ENCODE measurements at places on chromosomes 12 and 14.

DNA sequence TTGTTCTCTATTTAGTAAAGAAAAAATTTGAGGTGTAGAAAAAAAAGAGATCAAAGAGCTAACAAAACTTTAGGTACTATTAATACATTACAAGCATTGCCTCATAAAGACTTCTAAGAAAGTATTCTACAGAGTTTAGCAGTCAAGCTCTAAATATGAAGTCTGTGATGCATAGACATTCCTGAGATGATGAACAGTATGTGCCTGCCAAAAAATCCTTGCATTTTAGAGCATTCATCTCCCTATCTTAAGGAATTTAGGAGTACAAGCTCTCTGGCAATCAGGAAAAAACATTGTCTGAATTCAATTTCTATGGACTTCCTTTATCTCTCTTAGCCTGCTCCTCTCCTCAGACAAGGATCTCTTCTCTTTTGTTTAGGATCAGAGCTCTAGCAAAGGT, 202.6 kb upstream of the LRFN5 start:
- no peak for DNase-seq

GRCh38 chr14:98953551-98954348, 318.2 kb downstream of the BCL11B start:
- no peak for DNase-seq

- no peak for DNase-seq
Observed at GRCh38 chr12:65156366-65156841, 13.0 kb upstream of the LEMD3 start.

DNA sequence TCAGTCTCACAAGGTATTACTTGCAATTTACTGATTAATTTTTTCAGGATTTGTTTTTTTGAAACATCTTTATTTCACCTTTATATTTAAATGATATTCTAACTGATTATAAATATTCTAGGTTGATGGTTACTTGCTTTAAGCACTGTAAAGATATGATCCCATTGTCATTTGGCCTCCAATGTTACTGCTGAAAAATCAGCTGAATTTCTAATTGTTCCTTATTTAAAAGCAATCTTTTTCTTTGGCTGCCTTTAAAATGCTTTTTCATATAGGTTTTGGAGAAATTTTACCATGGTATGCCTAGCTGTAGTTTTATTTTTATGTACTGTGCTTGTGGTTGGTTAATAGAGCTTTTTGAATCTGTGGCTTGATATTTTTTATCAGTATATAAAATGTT, 275.6 kb upstream of the PPFIA2 start:
- DNase-seq = no peak

GRCh38 chr12:69468237-69469026, 1.8 kb upstream of the FRS2 start:
- DNase-seq = no peak

- DNase-seq = no peak
Observed at GRCh38 chr12:127964717-127965116, 302.3 kb upstream of the TMEM132C start.

GRCh38 chr12:79934281-79935020, 446 bp downstream of the PPP1R12A start:
- DNase-seq = peak; percentile 16

DNA sequence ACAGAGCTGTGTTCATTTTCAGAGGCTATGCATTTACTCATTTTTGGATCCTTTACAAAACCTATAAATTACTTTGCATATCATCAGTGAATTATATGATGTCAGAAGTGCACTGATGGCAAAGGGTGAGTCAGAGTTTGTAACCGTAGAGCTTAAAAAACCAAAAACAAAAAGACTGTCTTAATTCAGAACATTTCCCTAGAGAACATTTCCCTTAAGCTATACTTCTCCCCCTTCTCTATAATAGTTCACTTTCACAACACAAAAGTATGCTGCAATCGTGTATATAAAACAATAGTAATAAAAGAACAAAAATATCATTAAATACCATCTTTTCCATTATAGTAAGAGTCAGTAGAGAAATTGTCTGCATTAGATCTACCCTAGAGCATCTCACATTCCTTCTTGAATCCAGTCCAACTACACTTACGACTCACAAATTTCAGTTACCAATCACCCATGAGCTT, 934.9 kb downstream of the LRFN5 start:
- DNase-seq = no peak

- DNase-seq = no peak
Observed at GRCh38 chr12:112275207-112275606, 107.0 kb downstream of the HECTD4 start.

- no peak for DNase-seq
Observed at GRCh38 chr12:122454250-122454721, 31.8 kb upstream of the CLIP1 start.

DNA sequence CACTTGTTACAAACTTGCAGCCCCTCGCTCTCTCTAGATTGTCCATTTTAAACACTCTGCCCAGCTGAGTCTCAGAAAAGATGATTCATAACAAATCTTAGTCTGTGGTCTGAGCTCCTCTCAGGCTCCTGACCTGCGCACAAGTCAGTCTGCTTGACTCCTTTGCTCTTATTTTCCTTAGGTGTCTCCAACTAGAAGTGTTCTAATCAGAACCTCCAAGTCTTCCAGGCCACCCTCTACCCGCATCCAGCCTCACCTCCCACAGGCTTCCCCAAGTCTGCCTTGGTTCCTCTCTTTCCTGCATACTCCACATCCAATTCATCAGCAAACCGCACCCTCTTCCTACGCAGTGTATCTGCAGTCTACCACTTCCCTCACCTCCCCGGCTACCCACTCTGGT, 42.4 kb upstream of the BDKRB2 start:
- no peak for DNase-seq

DNA sequence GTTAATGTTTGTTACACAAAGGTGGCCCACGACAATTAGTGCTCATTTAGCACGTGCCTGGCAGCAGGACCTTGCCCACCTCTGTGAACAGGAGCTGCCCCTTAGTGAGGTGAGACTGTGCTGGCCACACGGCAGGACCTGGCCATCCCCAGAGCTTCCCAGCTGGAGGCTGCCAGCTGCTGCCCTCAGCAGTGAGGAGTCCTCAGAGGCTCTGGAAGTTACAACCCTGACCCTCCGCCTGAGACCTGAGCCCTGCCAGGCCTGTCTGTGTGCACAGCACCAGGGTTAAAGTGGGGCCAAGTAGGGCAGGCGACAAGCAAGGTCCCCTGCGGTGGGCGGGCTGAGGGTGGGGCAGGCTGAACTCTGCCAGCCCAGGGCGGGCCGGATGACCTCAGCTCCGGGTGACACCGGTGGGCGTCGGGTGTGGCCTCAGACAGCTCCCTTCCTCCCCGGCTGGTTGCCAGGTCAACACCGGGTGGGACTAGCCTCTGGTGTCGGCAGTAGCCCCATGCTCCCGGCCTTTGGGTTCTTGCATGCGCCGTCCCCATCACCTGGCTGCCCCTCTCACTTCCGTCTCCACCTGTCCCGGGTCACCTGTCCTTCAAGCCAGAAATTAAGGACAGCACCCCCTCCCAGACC, 9.2 kb upstream of the LBHD2 start:
- DNase-seq = no peak

DNA sequence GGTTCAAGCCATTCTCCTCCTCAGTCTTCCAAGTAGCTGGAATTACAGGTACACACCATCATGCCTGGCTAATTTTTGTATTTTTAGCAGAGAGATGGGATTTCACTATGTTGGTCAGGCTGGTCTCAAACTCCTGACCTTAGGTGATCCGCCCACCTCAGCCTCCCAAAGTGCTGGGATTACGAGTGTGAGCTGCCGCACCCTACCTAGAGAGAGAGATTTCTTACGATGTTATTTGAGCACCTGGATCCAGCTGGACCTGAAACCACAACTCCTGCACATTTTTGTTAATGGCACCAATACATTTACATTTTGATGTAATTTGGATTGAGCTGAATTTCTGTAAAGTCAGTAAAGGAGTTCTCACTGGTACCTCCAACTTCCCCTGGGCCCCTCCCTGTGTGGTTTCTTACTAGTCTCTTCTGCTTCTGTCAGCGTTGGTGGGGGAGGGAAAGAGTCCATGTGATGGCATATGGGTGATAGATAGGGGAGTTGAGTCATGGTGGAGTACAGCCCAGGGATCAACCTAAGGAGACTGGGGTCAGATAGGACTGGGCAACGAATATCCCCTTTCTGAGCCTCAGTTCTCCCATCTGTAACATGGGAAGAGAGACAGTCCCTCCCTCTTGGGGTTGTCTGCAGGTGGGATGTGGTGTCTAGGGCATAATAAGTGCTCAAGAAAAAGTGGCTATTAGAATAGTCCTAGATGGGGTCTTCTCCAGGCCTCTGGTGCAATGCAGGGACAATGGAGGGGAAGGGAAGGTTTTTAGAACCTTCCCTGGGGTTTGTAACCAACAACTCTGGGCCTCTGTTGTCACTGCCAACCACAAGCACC, 83.3 kb upstream of the MED13L start:
- no peak for DNase-seq

GRCh38 chr14:73747379-73748211, 33.4 kb upstream of the PNMA1 start:
- DNase-seq = no peak

DNA sequence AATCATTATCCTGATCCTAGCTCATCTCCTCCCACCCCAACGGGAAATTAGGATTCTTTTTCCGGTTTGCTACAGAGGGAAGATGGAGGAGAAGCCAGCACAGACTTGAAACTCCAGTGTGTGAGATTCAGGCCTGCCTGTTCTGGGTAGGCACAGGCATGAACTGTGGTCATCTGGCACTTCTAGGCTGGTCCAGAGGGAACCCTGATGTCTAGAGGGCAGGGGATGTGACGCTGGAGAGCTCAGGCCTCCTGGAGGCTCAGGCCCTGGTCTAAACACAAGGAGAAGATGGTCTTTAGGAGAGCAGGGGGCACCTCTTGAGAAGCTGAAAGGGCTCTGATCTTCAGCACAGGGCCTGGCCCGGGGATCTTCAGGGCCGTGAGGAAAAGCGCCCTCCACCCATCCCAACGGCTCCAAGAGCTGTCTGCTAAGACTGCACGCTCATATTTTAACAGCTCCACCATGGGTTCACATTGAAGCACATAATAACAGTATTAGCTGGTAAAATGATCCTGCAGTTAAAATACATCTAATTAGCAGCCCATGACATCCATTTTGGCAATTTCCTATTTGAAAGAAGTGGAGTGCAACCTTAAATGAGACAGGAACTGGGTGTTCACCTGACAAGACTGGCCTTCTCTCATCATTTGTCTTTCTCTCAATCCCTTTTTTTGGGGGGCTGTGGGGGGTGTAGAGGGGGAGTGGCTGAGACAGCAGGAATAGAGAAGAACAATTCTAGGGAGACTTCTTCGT, 35.4 kb downstream of the BCL11B start:
- no peak for DNase-seq

- no peak for DNase-seq
Observed at GRCh38 chr14:39827901-39828655, 395.8 kb upstream of the FBXO33 start.

- no peak for DNase-seq
Observed at GRCh38 chr12:78483767-78484315, 380.7 kb upstream of the SYT1 start.

- no peak for DNase-seq
Observed at GRCh38 chr14:93751946-93752655, 36.2 kb downstream of the PRIMA1 start.

DNA sequence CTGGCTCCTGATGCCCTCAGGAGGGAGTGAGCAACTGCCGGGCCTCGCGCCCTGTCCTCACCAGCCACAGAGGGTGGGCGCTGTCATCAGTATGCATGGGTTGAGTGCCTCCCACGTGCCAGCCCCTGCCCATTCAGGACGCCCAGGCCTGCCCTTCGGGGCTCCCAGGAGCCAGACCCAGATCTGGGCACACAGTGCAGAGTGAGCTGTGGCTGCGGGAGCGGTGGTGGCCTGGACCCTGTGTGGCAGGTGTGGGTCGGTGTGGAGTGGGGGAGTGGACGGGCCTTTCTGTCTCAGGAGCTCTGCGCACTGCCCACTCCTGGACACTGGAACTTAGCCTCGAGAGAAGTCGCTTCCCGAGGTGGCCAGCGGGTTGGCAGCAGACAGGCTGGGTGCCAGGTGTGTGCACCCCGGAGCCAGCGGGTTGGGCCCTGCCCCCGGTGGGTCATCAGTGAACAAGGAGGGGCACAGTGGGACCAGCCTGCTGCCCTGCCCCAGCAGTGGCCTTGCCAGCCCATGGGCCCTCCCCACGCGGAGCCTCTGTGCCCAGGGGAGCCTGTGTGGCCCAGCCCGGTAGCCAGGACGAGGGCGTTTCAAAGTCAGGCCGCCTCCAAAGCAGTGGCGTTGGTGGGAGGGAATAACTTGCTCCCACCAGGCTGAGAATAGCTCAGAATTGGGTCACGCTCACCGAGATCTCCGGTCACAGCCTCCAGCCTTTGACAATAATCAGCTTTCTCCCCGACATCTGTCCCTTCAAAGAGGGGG, 9.5 kb downstream of the TRMT61A start:
- no peak for DNase-seq

GRCh38 chr12:68317047-68317667, 15.0 kb downstream of the MDM1 start:
- DNase-seq = peak; percentile 21

- no peak for DNase-seq
Observed at GRCh38 chr12:3307389-3307788, 183.6 kb upstream of the PRMT8 start.

DNA sequence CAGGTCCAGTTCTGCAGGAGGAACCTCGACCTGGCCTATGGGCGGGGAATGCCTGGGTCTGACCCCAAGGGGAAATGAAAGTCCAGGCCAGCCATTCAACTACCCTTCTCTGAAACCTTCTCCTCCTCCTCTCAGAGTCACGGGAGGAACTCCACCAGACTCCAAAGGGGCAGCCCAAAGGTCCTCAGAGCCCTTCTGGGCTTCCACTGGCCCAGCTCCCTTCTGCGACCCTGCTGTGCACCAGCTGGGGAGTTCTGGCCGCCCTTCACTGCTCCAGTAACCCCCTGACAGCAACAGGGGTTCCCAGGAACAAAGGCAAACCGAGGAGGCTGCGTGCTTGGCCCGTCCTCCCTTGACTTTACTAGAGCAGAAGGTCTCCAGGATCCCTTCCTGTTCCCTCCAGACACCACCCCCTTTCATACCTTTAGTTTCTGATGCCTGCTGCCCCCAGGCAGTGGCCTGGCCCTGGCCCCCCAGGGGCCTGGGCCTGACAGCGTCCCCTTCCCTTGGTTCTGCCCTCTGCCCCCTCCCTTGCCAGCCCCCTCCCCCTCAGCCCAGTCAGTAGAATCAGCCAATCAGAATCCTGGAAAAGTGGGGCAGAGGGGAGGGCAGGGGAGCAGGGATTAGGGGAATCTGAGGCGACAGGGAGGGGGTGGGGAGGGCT, 850 bp upstream of the ZNF385A start:
- no peak for DNase-seq

- DNase-seq = no peak
Observed at GRCh38 chr14:71554959-71555612, 377.1 kb upstream of the RGS6 start.
